AML-193 (cell line): ENCODE measurements at places on chromosomes 13 and 19.

DNA sequence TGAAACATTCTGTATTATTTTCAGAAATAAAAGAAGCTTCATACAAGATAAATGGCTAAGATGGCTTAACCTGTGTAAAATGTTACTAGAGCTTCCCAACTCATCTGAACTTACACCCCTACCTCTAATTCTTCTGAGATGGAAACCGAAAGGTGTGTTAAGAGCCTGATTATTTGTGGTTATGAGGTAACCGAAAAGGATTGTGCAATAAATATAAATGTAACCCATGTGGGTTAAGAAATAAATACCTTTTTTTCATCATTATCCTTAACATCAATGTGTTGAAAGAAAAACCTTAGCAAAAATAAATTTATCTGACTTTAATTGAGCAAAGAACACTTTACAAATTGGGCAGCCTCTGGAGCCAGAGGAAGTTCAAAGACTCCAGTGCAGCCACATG is 961.8 kb upstream of the SPRY2 start:
- no peak for DNase-seq

- DNase-seq = peak; percentile 71
These were observed 6.2 kb downstream of the HRC start for GRCh38 chr19:49148784-49149651.

DNA sequence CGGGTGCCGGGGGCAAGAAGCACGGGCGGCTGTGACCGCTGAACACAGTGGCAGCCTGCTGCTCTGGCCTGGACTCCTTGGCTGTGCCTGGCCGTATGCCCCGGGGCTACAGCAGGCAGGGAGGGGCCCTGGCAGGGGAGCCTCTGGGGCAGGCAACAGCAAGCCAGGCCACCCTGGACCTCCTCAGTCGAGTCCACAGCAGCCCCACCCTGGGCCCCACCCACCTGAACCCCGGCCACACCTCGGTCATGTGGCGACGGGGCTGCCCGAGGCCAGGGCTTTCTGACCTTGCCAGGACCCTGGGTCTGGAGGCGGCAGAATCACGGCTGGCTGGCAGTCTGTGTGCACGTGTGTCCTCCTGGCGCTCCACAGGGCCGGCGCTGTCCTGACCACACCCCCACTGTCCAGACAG is 8.7 kb downstream of the CILP2 start:
- DNase-seq = no peak

DNA sequence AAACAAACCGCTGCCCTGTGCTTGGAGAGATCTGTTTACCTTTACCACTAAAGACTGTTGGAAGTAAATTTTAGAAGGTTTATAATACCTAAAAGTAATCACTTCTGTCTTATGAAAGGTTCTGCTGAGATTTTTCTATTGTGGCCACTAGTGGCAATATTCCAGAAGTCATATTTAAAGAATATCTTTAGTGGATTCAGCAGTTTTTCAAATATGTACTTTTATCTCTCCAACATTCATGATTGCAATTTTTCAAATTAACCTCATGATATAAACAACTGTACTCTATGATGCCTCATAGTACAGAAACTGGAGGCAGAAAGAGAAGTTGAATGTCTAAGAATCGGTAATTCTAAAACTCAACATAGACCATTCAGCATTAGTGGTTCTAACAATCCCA is 53.2 kb upstream of the USPL1 start:
- DNase-seq = no peak

GRCh38 chr19:42185277-42185676 is 32.2 kb downstream of the DEDD2 start:
- DNase-seq = peak; percentile 65

GRCh38 chr13:95626768-95627167 is 17.7 kb downstream of the DZIP1 start:
- no peak for DNase-seq

DNA sequence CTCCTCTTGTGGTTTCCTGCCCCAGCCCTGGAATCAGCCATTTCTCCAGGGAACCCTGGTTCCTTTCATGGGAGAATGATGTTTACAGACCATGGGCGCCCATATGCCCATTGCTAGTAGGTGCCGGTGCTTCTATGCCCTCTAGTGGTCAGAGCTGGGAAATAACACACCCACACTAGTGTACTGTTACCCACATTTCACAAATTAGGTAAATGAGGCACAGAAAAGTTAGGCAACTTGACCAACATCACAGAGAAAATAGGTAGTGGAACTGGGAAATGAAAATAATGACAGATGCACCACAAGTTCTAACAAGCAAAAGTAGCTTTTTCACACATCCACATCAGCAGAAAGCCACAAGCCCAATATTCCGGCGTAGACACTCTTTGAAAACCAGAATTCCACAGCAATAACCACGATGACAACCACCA is 1.3 kb upstream of the CEACAM3 start:
- DNase-seq = peak; percentile 51

DNA sequence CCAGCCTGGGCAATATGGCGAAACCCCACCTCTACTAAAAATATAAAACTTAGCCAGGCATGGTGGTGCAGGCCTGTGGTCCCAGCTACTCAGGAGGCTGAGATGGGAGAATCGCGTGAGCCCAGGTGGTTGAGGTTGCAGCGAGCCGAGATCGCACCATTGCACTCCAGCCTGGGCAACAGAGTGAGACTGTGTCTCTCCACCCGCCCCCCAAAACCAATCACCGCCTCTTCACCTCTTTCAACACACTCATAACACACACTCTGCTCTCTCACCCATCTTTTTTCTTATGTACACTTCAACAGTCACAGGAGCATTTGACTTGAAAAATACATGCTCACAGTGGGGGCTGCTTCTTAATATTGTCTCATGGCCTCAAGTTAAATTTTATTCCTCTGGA is 76.8 kb downstream of the ESD start:
- no peak for DNase-seq

GRCh38 chr13:76570510-76570971 is 315.7 kb downstream of the KCTD12 start:
- DNase-seq = no peak
